Midbrain (tissue), 1 donor: ENCODE measurements at places on chromosomes 13 and 19.

GRCh38 chr19:13718733-13719132 lies 45.6 kb upstream of the MRI1 start:
- peak; percentile 48 for DNase-seq

- no peak for DNase-seq
Measured at GRCh38 chr19:3949997-3950859, 17.4 kb downstream of the NMRK2 start.

DNA sequence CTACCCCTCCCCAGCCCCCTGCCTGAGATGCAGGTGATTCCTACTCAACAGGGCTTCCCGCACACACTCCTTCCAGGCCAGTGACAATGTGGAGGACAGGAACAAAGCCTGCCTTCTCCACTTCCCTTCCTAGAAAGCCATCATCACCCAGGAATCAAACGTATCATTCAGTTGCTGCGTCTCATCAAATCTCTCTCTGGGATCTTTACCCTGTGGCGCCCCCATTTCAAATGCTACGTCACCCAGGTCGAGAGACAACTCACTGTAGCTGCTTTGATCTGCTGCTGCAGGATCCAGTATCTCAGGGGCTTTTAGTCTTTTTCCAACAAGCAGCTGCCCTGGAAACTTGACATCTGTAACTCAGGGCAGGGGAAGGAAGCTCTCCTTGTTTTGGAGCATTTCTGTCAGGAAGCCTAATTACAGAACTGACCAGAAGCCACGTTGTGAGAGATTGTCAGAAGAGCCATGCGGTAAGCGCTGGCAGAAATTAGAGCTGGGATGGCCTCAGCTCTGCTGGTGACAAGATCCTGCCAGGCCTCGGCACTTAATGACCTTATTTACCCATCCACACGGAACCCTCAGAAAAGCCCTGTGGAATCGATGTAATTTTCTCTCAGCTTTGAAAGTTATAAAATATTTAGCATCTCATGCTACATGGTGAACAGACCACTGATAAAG lies 140.5 kb downstream of the STK24 start:
- DNase-seq = no peak

GRCh38 chr13:43877766-43878165 lies 1.8 kb downstream of the CCDC122 start:
- DNase-seq = no peak

DNA sequence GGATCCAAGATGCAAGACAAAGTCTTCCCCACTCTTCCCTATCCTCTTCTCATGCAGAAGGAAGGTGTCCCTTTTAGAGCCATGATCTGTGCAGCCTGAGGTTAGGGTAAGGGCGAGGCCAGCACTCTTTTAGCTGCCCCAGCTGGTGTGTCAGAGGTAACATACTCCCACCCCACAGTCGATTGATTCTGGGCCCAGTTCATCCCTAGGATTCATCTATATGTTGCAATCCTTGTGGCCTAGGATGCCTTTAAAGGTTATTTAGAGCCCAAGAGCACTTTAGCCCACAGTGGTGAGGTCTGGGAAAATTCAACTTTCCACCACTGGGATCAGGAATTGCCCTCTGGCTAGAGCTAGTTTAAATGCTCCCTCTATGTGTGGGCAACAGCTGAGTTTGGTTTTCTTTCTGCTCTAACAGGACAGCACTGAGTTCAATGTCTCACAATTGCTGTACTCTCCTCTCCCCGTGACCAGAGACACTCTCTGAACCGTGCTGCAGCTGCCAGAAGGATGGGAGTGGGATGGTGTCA lies 201.3 kb upstream of the SERP2 start:
- DNase-seq = no peak

DNA sequence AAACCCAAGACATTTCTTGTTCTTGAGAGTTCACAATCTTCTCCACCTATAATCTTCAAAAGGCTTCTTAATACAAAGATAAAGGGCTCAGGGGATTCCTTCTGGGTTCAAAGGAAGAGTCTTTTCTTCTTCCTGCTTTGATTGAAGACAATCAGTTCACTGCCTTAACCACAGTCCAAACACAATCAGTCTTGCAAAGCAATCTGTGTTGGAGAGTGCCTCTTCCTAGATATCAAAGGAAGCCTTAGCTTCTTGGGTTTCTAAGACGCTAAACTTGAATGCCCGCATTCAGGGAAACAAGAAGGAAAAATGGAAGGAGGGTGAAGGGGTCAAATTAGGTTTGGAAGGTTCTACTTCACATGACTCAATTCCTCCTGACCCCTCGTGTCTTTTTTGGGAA lies 27.2 kb downstream of the RANBP3 start:
- peak; percentile 23 for DNase-seq

DNA sequence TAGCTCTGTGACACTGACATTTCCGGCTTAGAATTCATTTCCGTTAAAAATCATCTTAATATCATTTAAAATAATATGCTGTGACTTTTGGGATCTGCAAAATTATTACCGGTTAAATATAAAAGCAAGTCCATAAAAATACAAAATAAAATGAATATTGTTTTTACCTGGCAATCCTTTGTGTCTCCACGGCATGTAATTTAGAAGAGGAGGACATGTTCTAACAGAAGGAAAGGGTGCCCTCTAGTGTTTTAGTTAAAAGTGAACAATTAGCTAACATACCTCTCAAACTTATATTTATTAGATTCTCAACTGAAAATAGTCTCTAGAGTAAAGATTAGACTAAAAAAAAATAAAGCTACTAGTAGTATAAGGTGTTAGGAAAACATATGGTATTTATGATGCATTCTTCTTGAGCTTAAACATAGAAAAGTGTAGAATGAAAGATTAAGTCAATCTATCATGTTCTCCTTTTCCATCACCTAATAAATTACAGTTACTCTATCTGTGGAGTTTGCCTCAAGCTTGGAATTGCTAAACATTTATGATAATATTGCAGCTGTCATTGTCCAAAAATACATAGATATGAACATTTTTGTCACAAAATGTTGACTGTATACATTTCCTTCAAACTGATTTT lies 676.7 kb upstream of the SPRY2 start:
- peak; percentile 65 for DNase-seq

GRCh38 chr13:88617176-88617575 lies 946.0 kb downstream of the SLITRK5 start:
- DNase-seq = no peak

DNA sequence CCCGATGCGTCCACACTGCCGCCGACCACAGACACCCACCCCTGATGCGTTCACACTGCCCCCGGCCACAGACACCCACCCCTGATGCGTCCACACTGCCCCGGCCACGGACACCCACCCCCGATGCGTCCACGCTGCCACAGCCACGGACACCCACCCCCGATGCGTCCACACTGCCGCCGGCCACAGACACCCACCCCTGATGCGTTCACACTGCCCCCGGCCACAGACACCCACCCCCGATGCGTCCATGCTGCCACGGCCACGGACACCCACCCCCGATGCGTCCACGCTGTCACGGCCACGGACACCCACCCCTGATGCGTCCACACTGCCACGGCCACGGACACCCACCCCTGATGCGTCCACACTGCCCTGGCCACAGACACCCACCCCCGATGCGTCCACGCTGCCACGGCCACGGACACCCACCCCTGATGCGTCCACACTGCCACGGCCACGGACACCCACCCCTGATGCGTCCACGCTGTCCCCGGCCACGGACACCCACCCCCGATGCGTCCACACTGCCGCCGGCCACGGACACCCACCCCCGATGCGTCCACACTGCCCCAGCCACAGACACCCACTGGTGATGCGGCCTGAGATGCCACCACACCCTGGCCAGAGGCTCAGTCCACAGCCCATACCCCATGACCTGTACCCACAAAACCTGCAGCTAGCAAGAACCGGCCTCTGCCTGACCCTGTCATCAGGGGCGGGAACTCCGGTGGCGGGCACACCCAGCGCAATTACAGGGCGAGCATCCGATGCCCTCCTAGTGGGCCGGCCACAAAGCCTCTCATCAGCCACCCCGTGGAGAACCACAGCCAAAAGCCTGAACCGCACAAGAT lies 28.4 kb downstream of the RASA3 start:
- no peak for DNase-seq

DNA sequence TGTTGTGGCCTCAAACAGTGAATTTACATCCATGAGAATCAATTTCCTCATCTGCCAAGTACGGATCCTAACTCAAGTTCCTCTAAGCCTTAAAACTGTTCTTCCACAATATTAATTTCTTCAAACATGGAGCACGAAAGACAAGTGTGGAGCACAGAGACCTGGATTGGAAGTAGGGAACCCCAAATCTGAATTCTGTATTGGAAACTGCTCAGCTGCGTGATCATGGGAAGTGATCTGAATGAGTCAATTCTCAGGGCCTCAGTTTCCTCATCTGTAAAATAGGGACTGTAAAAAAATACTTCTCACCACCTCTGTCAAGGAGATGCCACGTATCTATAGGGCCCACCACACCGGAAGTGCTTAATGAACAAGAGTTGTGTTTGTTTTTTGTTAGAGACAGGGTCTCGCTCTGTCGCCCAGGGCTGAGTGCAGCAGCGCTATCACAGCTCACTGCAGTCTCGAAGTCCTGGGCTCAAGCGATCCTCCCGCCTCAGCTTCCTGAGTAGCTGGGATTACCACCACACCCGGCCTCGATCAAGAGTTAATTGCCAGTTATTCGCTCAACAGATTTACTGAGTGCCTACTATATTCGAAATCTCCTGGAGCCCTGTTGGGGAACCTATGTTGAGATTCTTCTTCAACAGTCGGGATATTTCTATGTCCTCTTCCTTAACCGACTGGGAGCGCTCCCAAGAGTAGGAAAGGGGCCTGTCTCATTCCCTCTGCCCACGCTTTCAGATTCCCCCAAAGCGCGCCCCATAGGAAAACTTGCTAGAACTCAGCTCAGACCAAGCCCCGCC lies 1.6 kb downstream of the SERTAD3 start:
- no peak for DNase-seq

DNA sequence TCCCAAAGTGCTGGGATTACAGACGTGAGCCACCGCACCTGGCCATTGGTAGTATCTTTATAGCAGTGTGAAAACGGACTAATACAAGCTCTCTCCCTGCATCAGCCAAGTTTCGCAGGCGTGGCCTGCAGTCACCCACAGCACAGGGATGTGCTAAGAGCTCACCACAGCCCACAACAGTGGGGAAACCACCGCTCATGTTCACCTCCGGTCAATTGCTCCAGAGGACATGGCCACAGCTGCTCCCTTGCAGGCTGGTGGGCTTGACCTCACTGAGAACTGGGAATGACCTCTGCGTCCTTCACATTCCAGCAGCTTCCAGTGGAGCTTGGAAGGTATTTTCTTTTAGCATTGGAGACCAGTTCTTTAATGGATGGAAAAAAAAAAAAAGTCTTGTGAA lies 156.4 kb downstream of the KCTD15 start:
- DNase-seq = no peak

- DNase-seq = no peak
Measured at GRCh38 chr19:8357007-8357521, 6.9 kb upstream of the ANGPTL4 start.

DNA sequence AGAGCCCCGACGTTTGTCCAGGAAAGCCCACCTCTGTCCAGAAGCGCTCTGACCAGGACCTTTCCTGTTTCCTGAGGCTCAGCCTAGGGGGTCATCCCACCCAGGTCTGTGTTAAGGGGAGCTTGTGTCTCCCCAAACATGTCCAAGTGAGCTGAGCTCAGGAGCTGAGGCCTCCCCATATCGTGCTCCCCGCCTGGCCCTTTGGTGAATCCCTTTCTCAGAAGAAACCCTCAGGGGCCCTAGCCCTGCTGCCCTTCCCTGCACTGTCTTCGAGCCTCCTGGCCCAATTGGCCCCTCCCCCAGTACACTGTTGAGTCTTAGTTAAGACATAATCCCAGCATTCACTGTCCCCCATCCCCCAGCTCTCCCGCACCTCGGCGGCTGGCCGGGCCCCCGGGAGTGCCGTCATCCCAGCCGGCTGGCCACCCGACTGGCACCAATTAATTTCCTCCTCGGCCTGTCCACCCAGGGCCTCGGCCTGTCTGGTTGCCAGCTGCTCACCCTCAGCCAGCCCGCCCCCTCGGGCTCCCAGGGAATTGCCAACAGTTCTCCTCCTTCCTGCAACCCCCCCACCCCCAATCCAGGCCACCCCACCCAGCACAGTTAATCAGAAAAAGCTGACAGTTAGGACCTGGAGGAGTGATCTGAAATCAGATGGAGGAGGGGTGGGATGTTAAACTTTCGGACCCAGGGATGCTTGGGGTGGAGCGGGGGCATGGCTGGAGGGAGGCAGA lies 13.6 kb downstream of the IER2 start:
- no peak for DNase-seq

GRCh38 chr13:49925881-49926418 lies 10.2 kb downstream of the SPRYD7 start:
- no peak for DNase-seq

- no peak for DNase-seq
Measured at GRCh38 chr19:3094601-3095440, 659 bp downstream of the GNA11 start.

DNA sequence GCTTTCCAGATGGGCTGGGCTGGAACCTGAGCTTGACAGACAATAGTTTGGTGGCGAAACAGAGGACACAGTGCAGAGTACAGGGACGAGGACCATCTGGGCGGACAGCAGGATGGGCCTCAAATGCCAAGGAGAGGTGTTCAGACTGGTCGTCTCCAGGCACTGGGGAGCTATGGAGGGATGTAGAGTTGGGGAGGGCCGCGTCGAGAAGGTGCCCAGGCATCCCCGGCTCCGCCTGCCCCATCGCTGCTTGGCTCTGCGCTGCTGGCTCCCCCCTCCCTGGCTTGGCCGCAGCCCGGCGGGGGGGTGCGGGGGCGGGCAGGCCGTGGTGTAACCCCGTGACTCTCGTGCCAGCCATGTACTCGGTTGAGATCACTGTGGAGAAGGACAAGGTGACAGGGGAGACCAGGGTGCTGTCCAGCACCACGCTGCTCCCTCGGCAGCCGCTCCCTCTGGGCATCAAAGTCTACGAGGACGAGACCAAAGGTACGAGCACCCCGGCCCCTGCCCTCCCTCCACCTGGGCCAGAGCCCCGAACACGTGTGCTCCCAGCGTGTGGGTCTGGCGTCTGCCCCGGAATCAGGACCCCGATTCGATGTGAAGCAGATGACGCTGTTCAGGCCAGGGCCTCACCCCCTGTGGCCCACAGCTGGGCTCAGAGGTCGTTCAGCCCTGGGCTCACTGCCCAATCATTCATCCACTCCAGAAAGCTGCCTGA lies 10.8 kb upstream of the MISP start:
- no peak for DNase-seq

GRCh38 chr19:1235625-1236538 lies 1.9 kb downstream of the CBARP start:
- DNase-seq = no peak

DNA sequence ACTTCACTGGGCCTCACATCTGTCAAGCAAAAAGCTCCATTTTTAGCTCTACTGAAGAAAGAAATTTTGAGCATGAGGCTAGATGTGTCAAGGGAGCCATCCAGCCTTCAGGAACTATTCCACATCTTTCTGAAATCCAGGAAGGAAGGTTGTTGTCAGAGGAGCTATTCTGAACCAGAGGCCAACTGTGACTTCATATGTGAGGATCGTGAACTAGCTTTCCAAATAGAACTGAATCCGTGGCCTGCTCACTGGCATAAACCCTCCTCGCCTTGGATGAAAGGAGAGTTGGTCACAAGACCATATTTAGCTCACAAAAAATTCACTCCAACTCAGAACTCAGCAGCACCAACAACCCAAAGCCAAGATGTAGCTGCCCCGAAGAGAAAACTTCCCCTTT lies 195.8 kb downstream of the FOXO1 start:
- no peak for DNase-seq
